GM12878 (cell line): ENCODE measurements at places on chromosomes 11 and 22. TPM values are rescaled to one million over a fixed set of nuclear protein-coding genes. Genes with fewer than 3 reads are reported as not detected.

The EI24 gene
- 54.5 and 57.2 TPM in 2 replicates for total RNA-seq

The ANO1 gene
- 0.13 and 0.38 TPM in 2 replicates for total RNA-seq

The NXPE2 gene
- not detected in 2 replicates for total RNA-seq

The ARCN1 gene
- 116 and 118 TPM in 2 replicates for total RNA-seq

The DMC1 gene
- total RNA-seq: 2.2 and 2.7 TPM in 2 replicates
